Natural killer cell treated with Interleukin-12 subunit alpha and Interleukin-12 subunit beta and Interleukin-15 and Interleukin-18, amount 100 ng/mL, for 72 hours (primary cell): ENCODE measurements at places on chromosomes 2 and 18. TPM values are rescaled to one million over a fixed set of nuclear protein-coding genes. Genes with fewer than 3 reads are reported as not detected.

DNA sequence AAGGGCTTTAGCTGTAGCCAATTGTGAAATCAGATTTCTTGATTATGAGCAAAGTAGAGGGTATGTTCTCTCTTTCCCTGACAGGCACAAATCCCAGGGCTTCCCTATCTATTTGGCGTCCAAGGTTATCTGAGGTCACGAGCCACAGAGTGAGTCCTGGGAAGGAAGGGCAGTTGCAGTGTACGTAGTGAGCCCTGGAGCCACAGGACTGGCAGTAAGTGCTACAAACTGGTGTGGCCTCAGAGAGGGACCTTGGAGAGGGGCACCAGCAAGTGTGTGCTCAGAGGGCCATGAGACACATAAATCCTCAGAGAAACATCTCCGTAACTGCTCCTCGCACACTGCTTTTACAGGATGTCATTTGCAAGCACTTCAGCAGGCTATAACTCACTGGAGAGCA, 115.5 kb upstream of the SH3BP4 start:
- no peak for DNase-seq

DNA sequence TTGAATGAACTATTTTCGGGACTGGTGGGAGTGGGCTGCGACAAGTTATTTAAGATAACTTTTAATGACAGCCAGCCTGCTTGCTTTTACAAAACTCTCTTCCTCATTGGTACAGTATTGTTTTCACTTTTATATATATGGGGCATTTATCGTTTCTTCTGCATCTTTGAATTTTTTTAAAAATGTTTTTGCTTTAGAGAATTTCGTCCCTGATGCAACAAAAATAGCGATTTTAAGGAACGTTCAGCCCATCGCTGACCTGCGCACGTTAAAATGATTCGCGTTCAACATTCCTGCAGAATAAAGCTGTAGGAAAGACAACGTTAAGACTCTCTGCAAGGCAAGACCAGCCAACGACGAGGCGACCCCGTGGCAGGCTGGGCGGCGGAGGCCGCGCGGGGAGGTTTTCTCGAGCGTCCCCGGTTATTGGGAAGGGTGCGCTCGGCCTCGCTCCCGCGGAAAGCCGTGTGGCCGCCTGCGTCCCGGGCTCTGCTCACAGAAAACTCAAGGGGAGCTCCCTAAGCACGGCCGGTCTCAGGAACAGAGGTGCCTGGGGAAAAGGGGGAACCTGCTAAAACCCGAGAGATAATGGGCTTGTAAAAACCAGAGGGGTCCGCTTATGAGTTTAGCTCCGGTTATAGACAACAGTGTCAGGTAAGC, 3.0 kb downstream of the PAX8 start:
- no peak for DNase-seq

GRCh38 chr2:102061962-102062795, 70.4 kb downstream of the IL1R2 start:
- no peak for DNase-seq

DNA sequence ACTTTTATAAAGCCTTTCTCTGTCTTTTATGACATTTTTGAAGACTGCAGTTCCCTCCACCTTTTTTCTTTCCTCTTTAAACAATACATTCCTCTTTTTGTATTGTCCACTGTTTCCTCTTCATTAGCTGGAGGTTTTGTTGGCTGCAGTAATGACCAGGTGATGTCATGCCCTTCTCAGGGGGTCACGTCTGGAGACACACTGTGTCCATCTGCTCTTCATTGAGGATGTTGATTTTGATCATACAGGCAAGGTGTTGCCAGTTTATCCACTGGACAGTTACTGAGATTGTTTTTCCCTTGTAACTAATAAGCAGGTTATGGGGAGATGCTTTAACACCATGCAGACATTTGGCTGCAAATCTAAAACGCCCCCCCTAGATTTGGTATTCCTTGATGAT, 19.8 kb downstream of the ZNF407 start:
- DNase-seq = no peak

DNA sequence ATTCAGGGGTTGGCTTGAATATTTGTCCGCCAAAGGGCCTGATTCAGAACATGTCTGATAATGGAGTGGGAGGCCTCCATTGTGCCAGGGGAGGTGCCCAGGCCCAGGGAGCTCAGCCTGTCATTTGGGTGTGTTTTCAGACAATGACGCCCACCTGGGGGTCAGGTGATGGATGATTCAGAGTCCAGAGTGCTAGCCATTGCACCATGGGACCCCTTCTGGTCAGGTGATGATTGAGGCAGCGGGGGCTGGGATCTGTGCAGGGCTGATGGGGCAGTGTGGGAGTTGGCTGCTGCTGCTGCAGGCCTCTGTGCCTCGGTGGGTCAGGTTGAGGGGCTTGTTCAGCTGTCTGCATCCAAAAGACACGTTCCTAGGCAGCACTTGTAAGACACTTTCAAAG, 8.3 kb upstream of the ARHGEF4 start:
- DNase-seq = no peak

- no peak for DNase-seq
These were observed 32.0 kb upstream of the AGAP1 start for GRCh38 chr2:235461763-235462414.

Gene ZNF892
- total RNA-seq = 4.1 TPM

Gene SH3RF3
- 0.05 TPM for total RNA-seq

Gene LRATD1
- total RNA-seq = not detected

Gene PROM2
- total RNA-seq = 0.95 TPM

Gene SOX11
- total RNA-seq = not detected

Gene ITGA4
- total RNA-seq = 52.1 TPM
